ENCODE measurements at places on chromosomes 7 and 10. TPM values are rescaled to one million over a fixed set of nuclear protein-coding genes. Genes with fewer than 3 reads are reported as not detected.
A peak's percentile ranks its signal among the peaks of the same experiment; 100 is the strongest.

TMEM196 gene
- not detected for total RNA-seq

NPTX2 gene
- not detected for total RNA-seq

GRCh38 chr7:14446829-14447228 lies 455.7 kb downstream of the DGKB start:
- no peak for DNase-seq

- no peak for DNase-seq
Measured at GRCh38 chr10:13681528-13681927, 94.8 kb downstream of the PRPF18 start.

SRRM3 gene
- 3.8 TPM for total RNA-seq

DNA sequence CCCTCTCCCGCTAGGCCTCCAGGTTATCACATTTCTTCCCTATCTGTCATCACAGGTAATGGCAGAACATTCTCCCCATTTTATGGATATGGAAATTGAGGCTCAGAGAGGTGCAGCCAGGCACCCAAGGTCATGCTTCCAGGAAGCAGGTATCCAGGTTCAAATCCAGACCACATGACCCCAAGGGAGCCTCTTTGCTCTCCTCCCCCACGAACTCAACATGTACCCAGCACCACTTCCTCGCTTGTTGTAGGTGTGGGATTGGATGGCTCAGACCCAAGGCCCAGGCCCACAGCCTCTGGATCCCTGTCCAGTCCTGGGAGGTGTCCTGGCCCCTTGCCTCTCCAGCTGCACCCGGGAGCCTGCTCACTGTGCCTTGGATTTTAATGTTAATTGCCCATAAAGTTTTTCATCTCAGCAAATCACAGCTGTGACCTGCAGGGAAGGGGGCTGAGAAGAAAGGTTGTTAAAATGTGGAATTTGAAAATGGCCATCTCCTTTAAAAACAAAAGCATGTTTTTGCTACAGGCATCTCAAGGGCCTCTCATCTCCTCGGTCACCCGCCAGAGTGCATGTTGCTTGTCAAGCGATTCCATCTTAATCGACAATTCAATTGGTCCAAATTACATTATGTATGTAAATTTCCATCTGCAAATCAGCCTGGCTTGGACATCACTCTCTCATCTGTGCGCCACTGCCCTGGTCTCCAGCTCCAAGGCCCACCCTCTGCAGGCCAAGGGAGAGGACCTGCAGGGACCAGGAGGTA lies 205.4 kb upstream of the ZMIZ1 start:
- no peak for DNase-seq

- DNase-seq, result peak; percentile 41
Measured at GRCh38 chr7:22238354-22239311, 118.3 kb downstream of the RAPGEF5 start.

DNA sequence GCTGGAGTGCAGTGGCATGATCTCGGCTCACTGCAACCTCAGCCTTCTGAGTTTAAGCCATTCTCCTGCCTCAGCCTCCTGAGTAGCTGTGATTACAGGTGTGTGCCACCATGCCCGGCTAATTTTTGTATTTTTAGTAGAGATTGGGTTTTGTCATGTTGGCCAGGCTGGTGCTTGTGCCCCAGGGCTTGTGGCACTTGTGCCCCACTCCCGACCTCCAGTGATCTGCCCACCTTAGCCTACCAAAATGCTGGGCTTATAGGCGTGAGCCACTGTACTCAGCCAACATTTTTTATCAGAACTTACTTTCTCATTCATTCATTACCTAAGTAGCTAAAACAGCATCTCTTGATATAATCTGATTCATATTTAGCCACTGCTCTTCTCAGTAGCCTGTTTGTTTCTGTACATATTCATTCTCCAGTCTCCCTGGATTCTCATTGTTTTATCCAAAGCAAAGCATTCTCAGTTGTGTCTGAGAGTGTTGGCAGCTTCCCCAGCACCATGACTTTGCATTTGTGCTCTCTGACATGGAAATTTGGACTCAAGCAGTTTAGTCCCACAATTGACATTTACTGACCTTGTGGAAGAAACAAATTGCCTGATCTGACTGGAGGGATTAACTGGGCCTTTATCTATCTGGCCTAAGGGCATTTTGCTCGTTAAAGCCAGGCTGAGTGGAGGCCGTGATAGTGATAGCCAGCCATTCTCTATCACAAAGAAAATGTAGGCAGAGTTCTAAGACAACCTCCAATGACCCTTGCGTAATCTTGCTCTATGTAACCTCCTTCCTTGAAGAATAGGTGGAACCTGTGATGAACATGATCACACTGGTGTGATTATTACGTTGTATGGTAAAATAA lies 44.9 kb downstream of the AKR1B15 start:
- DNase-seq, result peak; percentile 94

GRCh38 chr7:96237040-96237439 lies 84.9 kb downstream of the SLC25A13 start:
- no peak for DNase-seq

- DNase-seq, result peak; percentile 89
Measured at GRCh38 chr7:22565315-22565811, 65.4 kb upstream of the STEAP1B start.

GNAT3 gene
- not detected for total RNA-seq

GRCh38 chr10:51389415-51390321 lies 309.7 kb downstream of the CSTF2T start:
- peak; percentile 91 for DNase-seq

- DNase-seq, result no peak
Measured at GRCh38 chr10:69929575-69929974, 123.1 kb upstream of the MACROH2A2 start.

GRCh38 chr10:79403441-79404230 lies 41.8 kb downstream of the ZCCHC24 start:
- peak; percentile 85 for DNase-seq

NKX6-2 gene
- not detected for total RNA-seq

OPN1SW gene
- not detected for total RNA-seq

DNA sequence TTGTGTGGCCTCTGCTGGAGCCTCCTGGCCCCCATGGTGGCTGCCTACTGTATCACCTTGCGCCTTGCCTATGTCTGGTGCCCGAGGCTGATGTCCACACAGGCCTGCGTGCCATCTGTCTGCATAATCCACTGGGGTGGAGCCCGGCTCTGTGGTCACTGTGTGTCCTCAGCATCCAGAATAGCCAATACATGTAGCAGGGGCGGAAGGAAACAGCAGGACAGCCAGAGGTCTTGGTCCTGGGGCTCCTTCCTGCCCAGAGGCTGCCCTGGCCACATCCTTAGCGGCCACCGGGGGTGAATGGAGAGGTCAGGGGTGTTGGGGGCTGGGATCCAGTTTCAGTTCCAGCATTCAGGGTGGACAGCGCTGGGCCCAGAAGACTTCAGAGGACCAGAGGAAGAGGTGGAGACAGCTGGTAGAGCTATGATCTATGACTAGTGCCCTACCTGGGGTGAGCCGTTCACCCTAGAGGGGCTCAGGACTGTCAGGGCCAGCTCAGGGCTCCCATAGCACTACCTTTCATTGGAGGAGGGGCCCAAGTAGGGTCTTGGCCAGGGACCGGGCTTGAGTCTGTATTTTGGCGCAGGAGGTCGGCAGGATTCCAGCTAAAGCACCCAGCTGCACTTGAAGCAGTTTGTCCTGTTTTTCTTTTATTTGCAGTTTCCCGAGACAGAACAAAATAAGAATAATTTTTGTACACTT lies 15.9 kb downstream of the YKT6 start:
- no peak for DNase-seq

- DNase-seq, result no peak
Measured at GRCh38 chr10:34153663-34154382, 661.3 kb downstream of the PARD3 start.
